ENCODE measurements at places on chromosomes 3 and 15.

GRCh38 chr3:16916840-16917239, 32.1 kb downstream of the PLCL2 start:
- DNase-seq, result no peak

- DNase-seq, result no peak
Measured at GRCh38 chr3:113769551-113769950, 22.7 kb downstream of the ATP6V1A start.

DNA sequence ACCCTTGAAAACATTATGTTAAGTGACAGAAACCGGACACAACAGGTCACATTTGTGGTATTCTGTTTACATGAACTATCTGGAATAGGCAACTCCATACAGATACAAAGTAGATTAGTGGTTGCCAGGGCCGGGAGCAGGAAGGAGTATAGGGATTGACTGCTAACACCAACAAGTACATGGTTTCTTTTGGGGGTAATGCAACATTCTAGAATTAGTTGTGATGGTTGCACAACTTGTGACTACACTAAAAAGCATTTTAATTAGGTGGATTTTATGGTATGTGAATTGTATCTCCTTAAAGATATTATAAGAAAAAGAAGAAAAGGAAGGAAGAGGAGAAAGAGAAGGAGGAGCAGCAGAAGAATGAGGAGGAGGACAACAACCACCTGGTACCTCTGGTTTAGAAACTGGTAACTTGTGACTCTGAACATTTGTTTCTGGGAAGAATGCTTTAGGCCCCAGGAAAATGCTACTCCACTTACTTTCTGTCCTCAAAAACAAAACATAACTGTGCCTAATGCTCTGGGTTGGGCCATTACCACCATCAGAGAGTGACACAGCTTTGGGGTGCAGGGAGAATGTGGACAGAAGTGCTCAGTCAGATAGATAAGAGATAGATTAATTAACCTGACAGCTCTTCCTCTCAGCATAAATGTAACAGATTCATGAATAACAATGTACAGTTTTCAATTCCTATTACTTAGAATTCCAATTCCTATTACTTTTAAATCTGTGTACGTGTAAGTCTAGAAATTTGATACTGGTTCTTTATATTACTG, 20.3 kb downstream of the SETMAR start:
- no peak for DNase-seq

DNA sequence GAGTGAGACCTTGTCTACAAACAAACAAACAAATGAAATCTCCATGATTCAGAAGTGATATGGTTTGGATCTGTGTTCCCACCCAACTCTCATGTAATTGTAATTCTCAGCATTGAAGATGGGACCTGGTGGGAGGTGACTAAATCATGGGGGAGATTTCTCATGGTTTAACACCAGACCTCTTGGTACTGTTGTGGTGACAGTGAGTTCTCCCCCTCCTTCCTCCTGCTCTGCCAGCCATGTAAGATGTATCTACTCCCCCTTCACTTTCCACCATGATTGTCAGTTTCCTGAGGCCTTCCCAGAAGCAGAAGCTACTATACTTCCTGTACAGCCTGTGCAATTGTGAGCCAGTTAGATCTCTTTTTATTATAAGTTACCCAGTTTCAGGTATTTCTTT, 438.4 kb upstream of the THBS1 start:
- no peak for DNase-seq

- DNase-seq, result no peak
Measured at GRCh38 chr15:74543043-74543422, 2.0 kb downstream of the ARID3B start.

DNA sequence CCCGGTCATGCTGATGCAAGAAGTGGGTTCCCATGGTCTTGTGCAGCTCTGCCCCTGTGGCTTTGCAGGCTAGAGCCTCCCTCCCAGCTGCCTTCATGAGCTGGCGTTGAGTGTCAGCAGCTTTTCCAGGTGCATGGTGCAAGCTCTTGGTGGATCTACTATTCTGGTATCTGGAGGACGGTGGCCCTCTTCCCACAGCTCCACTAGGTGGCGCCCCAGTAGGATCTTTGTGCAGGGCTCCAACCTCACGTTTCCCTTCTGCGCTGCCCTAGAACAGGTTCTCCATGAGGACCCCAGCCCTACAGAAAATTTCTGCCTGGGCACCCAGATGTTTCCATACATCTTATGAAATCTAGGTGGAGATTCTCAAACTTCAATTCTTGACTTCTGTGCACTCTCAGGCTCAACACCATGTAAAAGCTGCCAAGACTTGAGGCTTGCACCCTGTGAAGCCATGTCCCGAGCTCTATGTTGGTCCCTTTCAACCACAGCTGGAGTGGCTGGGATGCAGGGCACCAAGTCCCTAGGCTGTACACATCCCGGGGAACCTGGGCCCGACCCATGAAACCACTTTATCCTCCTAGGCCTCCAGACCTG, 238.4 kb upstream of the MDFIC2 start:
- DNase-seq, result peak; percentile 53

DNA sequence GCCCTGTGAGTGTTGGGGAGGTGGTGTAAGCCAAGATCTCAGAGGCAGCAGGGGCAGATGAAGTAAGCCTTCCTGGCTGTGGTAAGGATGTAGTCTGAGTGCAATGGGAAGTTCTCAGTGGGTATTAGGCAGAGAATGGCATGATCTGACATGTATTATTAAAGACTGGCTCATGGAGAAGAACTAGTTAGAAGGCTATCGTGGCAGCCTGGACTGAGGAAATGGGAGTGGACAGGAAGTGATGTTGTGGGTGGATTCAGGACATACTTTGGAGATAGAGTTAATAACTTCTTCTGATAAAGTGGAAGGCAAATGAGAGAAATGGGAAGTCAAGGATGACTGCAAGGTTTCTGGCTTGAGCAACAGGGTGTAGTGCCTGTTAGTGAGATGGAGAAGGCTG, 250.9 kb upstream of the CFAP20DC start:
- no peak for DNase-seq

GRCh38 chr3:193787496-193787870, 194.5 kb downstream of the OPA1 start:
- DNase-seq, result no peak

- DNase-seq, result peak; percentile 10
Measured at GRCh38 chr3:184524981-184525336, 36.6 kb upstream of the EPHB3 start.

DNA sequence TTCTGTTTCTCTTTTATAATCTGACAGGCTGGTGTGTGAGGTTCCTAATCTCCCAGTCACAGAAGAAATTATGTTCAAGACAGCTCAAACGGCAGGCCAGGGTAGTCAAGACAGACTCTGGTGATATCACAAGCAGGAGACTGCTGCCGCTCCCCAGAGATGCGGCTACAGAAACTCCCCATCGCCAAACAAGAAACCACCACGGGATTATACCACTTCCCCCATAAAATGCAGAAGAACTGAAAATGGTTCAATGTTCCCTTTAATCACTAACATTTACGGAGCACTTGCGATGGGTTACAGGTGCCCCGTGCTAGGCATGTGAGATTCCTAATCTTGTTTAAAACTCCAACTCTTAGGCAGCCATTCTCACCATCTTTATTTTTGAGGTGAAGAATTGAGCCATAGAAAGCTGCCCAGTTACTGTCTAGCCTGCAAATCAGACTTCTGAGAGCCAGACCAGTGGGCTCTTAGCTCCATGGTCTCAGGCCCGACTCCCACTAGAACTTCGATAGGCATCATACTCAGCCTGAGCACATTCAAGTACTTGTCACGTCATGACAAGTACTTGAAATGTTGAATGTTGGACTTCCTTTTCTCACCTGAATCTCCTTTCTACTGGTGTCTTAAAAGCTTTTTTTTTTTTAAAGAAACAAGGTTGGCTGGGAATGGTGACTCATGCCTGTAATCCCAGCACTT, 58.4 kb downstream of the TBC1D2B start:
- no peak for DNase-seq

GRCh38 chr3:127180859-127181258, 12.1 kb upstream of the PRR23E start:
- no peak for DNase-seq

GRCh38 chr15:38627689-38628277, 63.2 kb upstream of the RASGRP1 start:
- DNase-seq, result no peak

- DNase-seq, result no peak
Measured at GRCh38 chr3:125202197-125202596, 10.4 kb downstream of the SLC12A8 start.

DNA sequence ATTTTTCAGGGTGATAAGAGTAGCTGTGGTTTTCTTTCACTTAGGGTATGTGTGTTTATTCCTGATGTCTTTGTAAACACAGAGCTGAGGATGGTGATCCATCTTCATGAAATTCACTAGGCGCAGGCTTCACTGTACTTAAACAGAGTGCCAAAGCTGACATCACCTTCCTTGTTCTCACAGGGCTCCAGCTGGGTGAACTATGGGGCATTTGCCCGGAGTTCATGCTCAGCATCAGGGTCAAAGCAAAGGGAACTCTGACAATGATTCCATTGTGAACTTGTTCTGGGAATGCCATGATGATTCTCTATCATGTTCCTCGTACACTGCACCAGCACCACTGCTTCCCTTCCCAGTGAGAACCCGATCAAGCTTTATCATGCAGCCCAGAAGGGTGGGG, 184.8 kb upstream of the P2RY1 start:
- no peak for DNase-seq

DNA sequence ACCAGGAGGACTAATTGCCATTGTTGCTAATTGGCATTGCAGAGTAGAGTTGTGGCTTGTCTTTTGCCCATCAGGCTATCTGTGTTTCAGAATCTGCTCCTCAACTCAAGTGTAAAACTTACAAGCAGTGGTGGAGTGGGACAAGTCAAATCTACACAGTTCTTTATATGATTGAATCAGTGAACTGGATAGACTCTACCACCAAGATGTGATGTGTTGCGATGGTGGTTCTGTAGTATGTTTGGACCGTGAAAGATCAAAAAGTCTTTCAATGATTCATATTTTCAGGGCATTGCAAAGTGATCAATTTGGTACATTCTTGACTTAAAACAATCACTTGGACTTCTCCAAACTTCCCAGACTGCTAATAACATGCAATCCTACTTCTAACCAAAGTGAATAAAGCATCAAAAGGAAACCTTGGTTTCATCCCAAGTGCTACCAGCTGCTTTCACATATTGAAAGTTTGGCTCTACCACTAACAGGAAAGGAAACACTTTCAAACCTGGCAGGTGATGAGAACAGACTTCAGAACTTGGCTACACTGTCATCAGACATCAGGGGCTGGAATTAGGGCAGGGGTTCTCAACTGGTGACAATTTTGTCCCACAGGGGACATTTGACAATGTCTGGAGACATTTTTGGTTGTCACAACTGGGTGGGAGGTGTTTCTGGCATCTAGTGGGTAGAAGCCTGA, 844.7 kb upstream of the CFAP20DC start:
- no peak for DNase-seq

DNA sequence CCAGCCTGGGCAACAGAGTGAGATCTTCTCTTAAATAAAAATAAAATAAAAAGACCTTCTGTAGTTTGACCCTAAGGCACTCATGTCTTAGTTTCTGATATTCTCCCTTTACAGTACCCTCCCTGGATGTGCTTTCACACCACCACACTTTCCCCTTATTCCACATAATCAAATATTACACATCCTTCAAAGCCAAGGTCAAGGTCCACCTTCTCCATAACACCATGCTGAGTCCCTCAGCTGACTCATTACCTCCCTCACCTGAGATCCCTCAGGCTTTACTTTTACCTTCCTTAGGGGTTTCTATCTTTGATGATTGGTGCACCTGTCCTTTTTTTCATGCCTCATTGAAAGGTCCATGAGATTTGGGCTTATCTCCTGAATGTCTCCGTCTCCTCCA, 25.5 kb upstream of the MNS1 start:
- DNase-seq, result no peak

GRCh38 chr3:157632075-157632474, 128.9 kb upstream of the VEPH1 start:
- no peak for DNase-seq

Data from activated T-cell treated with anti-CD3 and anti-CD28 coated beads for 48 hours (primary cell).